ENCODE measurements at places on chromosomes 11 and 22.

- DNase-seq = no peak
Observed at GRCh38 chr11:116715383-116715782, 57.4 kb downstream of the BUD13 start.

- DNase-seq = no peak
Observed at GRCh38 chr11:23151819-23152218, 291.5 kb upstream of the CCDC179 start.

DNA sequence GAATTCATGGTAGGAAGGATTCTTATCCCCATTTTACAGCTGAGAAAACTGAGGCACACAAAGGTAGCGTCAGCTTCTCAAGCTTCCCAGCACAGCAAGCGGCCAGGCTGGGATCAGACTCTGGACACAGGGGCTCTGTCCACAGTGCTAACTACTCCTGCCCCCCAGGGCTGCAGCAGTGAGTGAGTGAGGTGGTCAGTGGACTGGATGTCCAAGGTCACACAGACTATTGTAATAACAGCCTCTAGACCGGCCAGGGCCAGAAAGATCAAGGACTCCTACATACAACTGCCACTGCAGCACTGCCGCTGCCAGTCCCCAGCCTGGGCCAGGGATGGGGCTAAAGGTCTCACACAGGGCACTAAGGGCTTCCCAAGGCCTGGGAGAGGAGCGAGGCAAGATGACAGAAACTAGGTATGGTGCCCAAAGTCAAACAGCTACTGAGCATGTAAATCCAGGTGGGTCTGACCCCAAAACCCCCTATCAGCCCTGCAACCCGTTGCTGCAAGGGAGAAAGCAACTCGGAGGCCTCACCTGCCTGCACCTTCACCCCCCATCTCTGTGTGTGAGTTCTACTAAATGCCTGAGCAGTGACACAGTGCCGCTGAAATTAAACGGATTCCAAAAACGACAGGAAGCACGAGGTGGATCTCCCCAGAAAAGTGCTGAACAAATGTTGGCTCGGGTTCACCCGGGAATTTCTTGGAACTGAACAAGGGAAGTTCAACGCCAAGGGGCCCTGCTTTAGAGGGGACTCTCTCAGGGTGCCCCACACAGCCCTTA is 161.8 kb upstream of the GRK3 start:
- no peak for DNase-seq

- peak; percentile 91 for DNase-seq
Observed at GRCh38 chr11:613369-613968, 2.3 kb downstream of the IRF7 start.

DNA sequence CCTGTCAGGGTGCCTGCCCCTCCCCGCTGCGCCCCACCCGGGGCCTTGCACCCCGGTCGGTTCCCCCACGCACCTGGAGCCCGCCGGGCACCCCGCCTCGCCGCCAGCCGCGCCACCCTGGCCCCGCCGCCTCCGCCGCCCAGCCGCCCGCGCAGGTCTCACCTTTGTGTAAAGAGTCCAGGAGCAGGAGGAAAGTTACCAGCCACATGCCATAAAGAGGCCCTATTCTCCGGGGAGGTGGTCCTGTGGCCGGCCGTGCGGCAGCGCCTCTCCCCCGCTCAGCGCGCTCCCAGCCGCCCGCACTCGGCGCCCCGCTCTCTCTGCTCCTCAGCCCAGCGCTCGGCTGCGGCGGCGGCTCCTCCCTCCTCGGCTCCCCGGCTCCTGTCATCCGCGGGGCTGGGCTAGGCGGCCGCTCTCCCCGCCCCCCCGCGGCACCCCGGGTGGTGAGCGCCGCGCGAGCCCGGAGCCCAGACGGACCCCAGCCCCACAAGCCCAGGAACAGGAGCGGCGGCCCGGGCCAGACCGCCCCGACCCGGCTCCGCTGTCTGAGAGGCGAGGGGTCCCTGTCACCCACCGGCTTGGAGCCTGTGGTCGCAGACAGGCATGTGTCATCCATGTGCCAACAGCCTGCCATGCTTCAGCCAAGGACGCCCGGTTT is at the start of gene DSCAML1:
Gene DSCAML1, minus strand, starts transcription at position 345 of the 658 bp plus-strand sequence. Its CDS starts 137 bp downstream, at position 208.
- no peak for DNase-seq

GRCh38 chr11:42412590-42412989 is 899.2 kb upstream of the API5 start:
- DNase-seq = no peak

- DNase-seq = no peak
Observed at GRCh38 chr22:29710922-29711593, 8.7 kb upstream of the CABP7 start.

DNA sequence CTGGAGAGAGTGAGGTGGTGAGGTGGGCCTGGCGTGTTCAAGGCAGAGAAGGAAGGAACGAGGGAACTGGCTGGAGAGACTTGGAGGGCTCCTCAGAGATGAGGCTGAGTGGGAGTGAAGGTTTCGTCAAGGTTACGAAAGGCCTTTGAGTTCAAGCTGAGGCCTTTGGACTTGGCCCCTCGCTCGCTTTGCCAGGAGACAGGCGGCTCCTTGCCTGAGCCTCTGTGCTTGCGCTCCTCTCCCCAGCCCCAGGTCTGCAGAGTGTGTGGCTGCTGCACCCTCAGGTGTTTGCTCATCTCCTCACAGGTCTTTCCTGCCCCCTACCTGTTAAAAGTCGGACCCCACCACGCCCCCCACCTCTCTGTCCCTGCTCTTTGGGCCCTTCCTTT is 91.6 kb downstream of the ATXN10 start:
- DNase-seq = peak; percentile 59

GRCh38 chr11:80103142-80103859 is 662.5 kb upstream of the TENM4 start:
- DNase-seq = no peak

GRCh38 chr11:134349109-134349801 is 17.5 kb downstream of the GLB1L2 start:
- DNase-seq = peak; percentile 5

GRCh38 chr22:39349967-39350726 is at the start of gene SYNGR1:
SYNGR1 (plus strand) TSS chr22:39349991; CDS start chr22:39350011, 20 bp downstream.
- DNase-seq = peak; percentile 58

GRCh38 chr11:124080327-124081001 is 34.8 kb upstream of the VWA5A start:
- DNase-seq = peak; percentile 77

DNA sequence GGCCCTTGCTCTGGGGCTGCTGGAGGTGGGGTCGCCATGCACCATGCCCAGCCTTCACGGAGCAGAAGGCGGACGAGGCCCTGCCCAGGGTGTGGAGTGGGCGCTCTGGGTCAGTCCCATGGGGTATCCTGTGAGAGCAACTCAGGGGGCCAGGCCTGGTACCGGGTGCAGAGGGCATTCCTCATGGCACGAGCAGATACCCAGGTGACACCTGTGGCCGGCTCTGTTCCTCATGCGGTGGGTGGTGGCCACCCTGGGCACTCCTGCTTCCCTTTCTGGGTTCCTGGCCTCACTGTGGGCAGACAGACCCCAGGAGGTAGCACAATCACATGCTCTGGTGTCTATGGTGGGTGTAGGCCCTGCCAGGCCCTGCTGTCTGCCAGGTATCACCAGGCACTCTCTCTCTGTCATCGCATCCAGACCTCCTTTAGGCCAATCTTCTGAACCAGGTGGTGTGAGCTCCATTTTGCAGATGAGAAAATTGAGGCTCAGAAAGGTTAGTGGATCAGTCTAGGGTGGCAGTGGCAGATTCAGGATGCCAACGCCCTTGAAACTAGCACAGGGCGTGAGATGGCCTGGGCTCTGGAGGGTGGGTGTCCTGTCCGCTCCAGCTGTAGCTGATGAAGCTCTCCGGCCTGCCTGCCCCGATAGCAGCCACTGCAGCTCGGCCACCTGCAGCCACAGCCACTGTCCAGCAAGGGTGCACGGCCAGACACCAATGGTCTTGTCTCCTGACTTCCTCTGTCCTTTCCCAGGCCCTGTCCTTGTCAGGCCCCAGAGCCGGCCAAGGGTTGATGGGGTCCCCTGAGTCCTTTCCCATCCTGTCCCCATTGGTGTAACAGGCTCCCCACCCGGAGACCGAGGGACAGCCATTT is 15.1 kb downstream of the DGKZ start:
- no peak for DNase-seq

- no peak for DNase-seq
Observed at GRCh38 chr11:95363164-95363563, 132.2 kb upstream of the SESN3 start.

DNA sequence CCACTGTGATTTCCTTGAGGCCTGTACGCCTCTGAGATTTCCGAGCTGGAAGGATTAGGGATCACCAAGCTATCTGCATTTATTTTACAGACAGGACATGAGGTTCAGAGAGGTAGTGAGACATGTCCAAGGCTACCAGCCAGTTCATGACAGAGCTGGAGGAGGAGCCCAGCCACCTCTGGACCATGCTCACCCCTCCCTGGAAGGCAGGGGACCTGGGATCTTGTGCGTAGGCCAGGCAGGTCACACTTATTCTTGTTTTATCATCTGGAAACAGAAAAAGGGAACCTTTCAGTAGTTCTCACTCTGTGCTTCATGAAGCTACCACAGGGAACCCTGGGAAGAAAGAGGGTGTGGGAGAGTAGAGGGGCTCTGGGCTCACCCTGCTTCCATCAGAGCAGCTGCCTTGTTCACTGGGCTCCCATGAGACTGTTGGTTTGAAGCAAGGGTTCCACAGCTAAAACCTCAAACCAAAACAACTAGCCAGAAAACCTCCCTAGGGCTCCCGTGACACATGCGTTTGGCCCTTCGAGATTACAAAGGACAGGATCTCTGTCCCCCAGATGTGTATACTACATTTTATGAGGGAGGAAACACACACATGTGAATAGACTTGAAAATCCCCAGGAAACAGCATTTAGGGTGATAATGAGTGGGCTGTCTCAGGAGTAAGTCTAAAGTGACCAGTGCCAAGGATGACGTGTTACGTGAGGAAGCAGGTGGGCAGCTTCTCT is 106.4 kb downstream of the DSCAML1 start:
- DNase-seq = no peak

DNA sequence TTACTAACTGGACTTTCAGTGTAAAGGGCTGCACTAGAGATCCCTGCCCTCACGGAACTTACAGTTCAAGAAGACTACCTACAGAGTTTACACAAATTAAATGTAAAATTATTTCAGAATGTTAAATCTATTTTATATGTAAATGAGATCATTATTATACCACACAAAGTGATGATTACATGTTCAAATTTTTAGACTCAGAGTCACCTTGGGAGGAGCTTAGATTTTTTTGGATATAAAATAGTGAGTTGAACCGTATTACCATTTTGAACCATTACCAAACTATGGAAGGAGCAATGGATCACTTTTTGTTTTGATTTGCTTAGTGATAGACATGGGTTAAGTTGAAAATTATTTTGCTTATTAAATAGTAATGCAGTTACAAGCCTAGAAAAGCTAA is 1.6 kb downstream of the IPO7 start:
- DNase-seq = no peak

DNA sequence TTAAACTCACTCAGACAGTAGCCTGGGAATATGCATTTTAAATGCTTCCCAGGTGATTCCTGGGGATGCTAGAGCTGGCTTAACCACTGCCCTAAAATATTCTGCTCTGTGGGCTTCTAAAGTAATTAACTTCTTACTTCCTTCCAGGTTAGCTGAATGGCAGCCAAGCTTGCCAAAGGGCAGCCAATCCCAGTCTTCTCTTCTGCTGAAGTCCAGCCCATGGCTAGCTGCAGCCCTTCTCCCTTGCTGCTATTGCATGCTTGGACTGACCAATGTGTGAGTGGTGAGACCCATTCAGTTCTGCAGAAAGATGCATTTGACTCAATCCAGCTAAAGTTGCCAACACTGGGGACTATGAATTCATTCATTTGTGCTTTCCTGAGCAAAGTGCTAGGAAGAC is 411.9 kb downstream of the SOX6 start:
- peak; percentile 52 for DNase-seq

DNA sequence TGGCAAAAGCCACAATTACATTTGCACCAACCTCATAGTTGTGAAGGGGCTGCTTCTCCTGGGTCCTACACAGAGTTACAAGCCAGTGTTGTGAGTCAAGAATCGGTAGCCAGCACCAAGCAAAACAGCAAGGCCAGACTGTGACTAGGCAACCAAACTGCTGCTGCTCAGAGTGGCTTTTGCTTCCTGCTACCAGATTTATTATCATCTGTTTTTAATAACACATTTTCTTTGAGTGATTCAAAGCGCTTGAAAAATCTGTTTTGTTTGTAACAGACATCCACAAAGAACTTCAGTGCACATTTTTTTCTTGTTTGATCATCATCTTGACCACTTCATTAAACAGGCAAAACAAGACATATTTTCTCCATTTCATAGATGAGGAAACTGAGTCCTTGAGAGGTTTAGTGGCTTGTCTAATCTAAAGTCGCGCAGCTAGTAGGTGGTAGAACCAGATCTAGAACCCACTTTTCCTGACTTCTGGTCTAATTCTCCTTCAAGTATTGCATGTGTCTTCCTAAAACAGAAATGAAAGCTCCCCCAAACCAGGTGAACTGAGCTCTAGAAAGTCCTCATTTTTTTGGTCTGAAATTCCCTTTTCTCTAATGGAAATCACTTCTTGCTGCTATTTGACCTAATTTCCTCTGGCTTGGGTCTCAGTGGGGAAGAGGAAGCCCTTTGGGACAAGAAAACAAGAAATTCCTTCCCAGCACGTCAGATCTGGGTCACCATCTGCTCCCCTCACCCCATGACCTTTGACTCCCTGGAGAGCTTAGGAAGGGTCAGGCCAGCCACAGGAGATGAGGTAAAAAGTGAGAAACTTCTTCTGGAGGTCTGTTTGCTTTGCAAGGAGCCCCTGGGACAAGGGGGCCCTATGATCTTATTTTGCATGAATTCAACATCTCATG is 39.9 kb downstream of the CWC15 start:
- no peak for DNase-seq

GRCh38 chr11:46286789-46287188 is 9.3 kb downstream of the CREB3L1 start:
- no peak for DNase-seq

DNA sequence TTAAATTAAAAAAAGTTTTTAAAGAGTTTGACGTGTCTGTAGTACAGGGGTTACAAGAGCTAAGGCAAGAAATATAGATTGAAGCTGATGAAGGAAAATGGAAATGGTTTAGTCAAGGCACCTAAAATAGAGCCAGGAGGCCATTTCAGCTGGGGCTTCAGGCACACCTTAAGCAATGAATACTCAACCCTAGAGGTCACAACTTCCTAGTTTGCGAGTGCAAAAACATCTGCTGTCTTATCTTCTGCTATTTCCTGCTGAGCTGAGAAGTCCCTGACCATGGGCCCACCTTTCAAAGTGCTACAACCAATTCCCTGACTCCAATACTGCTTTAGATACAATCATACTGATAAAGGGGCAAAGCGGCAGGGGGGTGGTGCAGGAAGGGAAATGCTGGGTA is 87.4 kb downstream of the DLG2 start:
- no peak for DNase-seq

- peak; percentile 55 for DNase-seq
Observed at GRCh38 chr11:117877120-117877784, 794 bp upstream of the FXYD6 start.

DNA sequence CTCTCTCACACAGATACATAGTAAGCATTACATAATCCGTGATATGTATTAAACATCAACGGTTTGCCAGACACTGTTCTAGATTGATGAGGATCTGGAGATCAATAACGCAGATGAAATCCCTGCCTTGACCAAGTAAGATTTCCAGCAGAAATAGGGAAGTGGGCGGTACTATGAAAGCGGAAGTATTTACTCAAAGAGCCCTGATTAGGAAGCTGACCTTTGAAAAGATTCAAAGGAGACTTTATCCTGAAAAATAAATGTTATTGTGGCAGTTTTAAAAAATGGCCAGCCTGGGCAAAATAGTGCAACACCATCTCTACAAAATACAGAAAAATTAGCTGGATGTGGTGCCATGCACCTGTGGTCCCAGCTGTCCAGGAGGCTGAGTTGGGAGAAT is 26.8 kb downstream of the GAB2 start:
- DNase-seq = no peak
